GDM1 (cell line): ENCODE measurements at places on chromosomes 7 and 10.

GRCh38 chr7:40923626-40924025, 779.3 kb downstream of the INHBA start:
- no peak for DNase-seq

- DNase-seq, result no peak
Observed at GRCh38 chr7:74099031-74099430, 15.4 kb downstream of the LIMK1 start.

- no peak for DNase-seq
Observed at GRCh38 chr10:49567810-49568209, 28.9 kb upstream of the ERCC6 start.

DNA sequence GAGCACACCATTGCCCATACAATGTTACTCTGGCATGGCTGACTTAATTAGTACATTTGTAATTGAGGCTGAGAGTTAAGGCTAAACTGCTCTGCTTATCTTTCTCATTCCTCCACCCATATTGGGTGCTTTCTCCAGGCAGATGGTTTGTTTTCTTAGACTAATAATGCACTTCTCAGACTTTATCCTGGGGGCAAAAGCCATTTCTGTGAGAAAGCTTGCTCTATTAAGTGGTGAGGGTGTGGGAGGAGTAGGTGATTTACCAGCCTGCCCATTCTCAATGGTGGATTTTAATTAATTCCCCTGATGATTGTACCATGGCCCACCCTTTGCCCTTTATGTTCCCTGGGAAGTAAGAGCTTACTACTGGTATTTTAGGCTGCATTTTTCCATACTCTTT, 174.8 kb downstream of the FOXP2 start:
- DNase-seq, result no peak

- no peak for DNase-seq
Observed at GRCh38 chr10:3867454-3868270, 82.7 kb upstream of the KLF6 start.

- no peak for DNase-seq
Observed at GRCh38 chr10:128083191-128083895, 42.9 kb downstream of the MKI67 start.

GRCh38 chr10:120103738-120104560, 211.4 kb downstream of the SEC23IP start:
- DNase-seq, result no peak

GRCh38 chr10:36771725-36772124, 353.7 kb upstream of the ANKRD30A start:
- DNase-seq, result no peak
